Pancreas (tissue), 10 donors: ENCODE measurements at places on chromosomes 7 and 10.

DNA sequence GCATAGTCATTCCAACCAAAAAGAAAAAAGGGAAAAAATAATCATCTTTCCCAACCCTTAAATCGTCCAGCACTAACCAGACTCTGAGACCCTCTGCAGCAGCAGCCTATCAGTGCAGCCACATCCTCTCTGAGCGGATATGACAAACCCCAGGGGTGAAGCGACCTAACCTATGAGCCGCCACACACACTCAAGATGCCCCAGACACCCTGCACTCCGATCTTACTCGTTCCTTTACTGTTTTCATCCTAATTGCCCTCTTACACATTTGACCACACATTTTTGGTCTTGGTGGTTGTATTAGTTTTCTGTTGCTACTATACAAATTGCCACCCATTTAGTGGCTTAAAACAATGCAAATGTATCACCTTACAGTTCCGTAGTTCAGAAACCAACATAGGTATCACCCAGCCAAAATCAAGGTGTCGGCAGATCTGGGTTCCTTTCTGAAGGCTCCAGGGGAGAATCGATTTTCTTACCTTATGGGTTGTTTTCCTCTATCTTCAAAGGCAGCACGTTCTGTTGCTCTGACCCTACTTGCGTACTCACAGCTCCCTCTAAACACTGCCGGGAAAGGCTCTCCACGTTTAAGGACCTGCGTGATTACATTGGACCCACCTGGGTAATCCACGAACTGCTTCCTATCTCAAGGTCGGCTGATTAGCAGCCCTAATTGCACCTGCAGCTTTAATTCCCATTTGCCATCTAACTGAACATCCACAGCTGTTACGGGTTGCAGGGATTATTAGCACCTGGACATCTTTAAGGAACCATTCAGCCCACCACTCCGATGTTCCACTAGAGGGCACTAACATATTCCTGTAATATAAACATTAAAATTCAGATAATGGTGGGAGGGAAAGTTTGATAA is 37.3 kb upstream of the PRSS1 start:
- no peak for DNase-seq

DNA sequence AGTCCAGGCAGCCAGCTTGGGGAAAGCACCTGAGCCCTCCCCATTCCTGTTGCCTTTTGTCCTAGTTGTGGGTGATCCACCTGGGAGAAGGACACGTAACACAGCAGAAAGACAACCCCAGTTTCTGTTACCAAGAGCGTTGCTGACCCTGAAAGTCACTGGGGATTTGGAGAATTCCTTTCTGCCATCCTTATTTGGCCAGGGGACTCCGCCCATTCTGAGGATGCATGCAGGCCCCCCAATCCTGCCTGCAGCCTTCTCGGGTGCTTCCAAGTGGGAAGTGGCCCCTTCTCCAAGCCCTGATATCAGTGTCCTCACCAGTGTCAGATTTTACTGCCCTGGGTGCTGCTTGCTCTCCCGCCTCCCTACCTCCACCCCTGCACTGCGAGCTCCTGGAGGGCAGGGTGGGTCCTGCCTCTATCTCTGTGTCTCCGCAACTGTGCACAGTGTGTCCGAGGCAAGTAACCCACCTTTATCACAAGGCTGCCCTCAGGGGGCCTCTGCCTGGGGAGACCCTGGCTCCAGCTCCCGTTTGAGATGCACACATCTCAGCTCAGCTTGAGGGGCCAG is 9.2 kb upstream of the ADCY1 start:
- DNase-seq: no peak

DNA sequence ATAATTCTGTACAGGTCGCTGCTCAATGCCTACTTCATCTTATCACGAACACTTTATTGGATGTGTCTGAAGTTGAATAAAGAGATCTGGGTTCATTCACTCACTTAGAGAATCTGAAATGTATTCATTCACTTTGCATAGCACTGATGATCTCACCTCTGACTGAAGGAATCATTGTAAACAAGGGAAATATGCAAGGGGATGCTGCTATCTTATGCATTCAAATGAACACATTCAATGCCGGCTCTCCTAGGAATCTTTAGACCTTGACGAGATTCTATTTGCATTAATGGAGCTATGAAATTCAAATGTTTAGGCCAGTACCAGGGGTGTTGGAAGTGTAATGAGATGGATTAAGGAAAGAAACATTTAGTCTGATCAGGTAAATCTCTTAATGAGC is 200.6 kb upstream of the COBL start:
- DNase-seq: no peak

DNA sequence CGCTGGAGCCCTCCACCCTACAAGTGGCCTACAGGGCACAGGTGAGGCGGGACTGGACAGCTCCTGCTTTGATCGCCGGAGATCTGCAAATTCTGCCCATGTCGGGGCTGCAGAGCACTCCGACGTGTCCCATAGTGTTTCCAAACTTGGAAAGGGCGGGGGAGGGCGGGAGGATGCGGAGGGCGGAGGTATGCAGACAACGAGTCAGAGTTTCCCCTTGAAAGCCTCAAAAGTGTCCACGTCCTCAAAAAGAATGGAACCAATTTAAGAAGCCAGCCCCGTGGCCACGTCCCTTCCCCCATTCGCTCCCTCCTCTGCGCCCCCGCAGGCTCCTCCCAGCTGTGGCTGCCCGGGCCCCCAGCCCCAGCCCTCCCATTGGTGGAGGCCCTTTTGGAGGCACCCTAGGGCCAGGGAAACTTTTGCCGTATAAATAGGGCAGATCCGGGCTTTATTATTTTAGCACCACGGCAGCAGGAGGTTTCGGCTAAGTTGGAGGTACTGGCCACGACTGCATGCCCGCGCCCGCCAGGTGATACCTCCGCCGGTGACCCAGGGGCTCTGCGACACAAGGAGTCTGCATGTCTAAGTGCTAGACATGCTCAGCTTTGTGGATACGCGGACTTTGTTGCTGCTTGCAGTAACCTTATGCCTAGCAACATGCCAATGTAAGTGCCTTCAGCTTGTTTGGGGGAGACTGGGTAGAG is at the start of gene COL1A2:
COL1A2 (plus strand) TSS at position 459 of the 704 bp plus-strand sequence; CDS start at position 596, 137 bp downstream.
- DNase-seq: peak; percentile 16

DNA sequence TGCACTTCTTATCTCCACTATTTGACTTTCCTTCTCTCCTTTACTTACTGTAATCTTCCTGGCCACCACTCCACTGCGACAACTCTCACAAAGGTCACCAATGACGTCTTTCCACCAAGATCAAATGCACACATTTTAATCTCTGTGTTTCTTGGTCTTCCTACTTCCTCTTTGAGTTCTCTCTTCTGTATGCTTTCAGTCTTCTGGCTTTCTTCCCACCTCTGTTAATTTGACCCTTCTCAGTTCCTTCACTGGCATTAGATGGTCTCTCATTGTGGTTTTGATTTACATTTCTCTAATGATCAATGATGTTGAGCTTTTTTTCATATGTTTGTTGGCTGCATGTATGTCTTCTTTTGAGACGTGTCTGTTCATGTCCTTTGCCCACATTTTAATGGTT is 31.9 kb downstream of the FAM107B start:
- DNase-seq: peak; percentile 58

- DNase-seq: peak; percentile 65
Measured at GRCh38 chr10:118754229-118754555, 578 bp downstream of the CACUL1 start.

DNA sequence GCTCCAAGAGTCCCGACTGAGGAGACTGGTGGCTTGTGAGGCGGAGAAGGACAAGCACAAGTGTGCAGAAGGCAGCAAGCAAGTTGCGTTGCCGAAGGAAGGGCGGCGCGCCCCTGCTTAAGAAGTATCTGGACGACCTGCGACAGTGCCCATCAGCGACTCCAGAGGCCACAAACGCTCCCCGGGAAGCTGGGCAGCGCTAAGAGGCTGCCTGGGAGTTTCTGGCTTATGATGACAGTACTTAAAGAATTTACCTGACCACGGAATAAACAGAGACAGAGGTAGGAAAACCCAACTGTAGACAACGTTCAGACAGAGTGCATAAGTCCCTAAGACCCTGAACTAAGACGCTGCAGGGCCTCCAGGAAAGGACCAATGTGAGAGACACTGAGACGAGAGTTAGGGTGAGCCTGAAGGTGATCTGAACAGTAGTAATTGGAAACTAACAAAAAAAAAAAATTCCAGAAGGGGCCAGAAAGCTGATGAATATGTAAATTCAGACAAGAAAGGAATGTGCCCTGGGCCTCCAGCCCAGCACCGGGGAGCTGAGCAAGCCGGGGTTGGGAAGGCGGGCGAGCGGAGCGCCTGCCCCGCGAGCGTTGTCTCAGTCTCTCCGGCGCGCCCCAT is 1.0 kb downstream of the OSBPL3 start:
- no peak for DNase-seq

DNA sequence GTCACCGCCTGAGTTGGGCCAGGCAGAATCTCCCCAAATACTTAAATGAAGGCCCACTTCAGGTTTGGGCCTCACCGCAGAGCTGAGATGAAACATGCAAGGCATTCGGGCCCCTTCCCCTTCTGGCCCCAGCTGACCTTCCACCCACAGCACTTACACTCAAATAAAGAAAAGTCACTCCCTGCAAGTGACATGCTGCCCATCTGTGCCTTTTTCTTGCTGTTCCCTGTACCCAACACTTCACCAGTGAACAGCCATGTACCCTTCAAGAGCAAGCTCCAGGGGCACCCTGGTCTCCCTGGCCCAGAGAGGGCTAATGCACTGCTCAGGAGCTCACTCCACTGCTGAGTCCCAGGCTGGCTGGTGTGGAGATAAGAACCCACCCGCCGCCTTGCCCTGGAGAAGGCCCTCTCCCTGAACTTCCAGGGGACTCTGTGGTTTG is 40.7 kb downstream of the ZCCHC24 start:
- DNase-seq: no peak

DNA sequence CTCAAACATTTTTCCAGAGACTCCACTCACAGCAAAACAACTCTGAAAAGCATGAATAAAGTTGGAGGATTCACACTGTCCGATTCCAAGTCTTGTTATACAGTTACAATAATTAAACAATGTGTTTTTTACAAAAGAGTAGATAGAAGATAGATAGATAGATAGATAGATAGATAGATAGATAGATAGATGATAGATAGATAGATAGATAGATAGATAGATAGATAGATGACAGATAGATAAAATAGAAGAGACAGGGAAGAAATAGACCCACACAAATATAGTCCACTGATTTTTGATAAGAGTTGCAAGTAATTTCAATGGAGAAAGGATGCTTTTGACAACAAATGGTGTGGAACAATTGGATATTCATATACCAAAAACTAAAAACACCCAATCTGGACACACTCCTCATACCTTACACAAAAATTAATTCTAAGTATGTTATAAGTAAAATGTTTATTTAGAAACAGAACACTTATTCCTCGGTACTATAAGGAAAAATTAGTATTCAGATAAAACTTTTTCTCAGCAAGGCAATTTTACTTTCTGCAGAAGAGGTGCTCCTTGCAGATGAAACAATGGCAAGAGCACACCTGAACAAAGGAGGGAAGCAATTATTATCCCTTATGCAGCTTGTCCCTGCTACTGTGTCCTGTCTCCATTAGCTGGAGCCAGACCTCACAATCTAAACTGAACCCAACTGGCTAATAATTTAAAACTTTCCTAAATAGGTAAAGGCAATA is 5.7 kb upstream of the TAS2R39 start:
- DNase-seq: no peak

- DNase-seq: no peak
Measured at GRCh38 chr10:77773631-77774426, 136.2 kb upstream of the KCNMA1 start.

DNA sequence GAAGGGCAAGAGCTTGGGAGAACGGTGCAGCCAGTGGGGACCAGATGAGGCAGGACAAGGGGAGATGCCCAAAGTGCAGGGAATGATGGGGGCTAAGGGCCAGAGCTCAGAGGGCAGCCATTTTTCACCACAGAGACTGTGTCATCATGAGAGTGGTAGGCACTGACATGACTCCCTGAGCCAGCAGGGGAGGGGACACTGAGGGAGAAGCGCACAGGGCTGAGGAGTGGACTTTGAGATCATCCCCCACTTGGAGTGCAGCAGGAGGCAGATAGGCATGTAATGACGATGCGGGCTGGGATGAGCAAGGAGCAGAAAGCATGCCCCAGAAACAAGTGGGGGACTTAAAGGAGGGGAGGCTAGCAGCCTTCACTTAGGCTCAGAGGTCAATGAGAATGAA is 5.2 kb upstream of the SMKR1 start:
- no peak for DNase-seq

DNA sequence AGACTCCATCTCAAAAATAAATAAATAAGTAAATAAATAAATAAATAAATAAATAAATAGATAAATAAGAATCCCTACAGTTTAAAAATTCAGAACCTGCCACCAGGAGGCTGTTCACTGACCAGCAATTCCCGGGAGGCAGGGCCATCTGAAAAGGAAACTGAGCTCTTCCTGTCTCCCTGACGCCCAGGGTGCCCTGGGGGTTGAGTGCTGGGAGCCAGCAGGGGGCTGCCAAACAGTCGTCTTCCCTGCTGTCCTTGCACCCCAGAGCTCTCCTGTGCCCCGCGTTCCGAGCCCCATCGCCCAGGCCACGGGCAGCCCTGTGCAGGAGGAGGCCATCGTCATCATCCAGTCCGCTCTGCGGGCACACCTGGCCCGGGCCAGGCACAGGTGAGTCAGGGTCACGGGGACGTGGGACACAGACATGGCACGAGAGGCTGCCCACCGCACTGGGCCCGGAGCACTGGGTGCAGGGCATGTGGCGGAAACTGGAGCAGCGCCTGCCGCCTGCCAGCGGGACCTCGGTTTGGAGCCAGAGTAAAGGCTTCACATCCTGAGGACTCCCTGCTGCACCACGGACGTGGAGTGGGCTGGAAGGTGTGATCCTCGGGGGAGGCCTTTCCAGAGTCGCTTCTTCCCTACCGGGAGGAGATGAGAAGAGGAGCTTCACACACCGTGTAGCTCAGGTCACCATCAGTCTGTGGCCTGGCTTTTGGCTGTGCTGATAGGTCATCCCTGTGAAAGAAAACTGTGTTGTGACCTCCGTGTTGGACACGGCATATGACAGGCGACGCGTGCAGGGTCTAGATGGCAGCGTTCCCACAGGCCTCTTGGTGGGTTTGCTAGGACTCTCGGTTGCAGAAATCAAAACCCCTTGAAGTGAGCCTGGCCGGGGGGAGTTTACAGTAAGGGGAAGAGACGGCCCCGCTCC is 25.9 kb upstream of the TTYH3 start:
- DNase-seq: no peak

GRCh38 chr10:98361131-98362025 is 53.6 kb downstream of the PYROXD2 start:
- DNase-seq: no peak

- DNase-seq: no peak
Measured at GRCh38 chr7:82413237-82413636, 30.3 kb downstream of the CACNA2D1 start.

DNA sequence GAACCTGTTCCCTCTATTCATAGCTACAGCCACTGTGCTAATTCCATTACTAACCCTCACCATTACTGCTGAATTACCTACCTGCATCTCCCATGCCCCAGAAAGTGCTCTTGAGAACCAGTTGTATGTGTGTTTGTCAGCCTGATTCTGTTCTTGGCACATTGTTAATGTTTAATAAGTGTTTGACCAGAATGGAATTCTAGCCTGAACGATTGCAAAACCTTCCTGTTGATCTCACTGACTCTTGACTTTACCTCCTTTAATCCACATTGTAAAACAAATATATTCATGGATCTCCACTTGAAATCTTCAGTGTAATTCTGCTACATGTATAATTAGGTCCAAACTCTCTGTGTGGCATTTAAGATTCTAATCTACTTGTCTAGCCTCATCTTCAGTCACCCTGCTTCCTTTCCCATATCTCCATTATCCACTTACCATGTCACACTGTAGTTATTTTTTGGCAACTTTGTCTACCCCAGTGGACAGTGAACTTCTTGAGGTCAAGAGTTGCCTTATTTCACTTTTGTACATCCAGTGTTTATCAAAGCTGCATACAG is 4.9 kb downstream of the ZNF277 start:
- DNase-seq: no peak
